HT1080 (cell line): ENCODE measurements at places on chromosomes 7 and 10.

DNA sequence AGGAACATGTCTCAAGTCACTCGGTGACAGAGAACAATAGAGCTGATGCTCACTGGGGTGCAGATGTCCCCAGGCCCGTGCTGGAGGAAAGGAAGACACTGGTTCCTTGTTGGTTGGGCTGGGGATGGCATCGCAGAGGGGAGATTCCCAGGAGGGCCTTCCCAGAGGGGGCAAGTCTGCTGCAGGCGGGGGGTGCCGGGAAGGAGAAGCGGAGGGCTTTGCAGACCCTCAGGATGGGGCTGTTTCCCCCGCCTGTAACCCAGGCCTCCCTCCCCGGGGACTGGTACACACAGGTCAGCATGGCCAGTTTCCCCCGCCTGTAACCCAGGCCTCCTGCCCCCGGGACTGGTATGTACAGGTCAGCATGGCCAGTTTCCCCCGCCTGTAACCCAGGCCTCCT, 283.8 kb downstream of the DNAJB6 start:
- DNase-seq, result no peak

DNA sequence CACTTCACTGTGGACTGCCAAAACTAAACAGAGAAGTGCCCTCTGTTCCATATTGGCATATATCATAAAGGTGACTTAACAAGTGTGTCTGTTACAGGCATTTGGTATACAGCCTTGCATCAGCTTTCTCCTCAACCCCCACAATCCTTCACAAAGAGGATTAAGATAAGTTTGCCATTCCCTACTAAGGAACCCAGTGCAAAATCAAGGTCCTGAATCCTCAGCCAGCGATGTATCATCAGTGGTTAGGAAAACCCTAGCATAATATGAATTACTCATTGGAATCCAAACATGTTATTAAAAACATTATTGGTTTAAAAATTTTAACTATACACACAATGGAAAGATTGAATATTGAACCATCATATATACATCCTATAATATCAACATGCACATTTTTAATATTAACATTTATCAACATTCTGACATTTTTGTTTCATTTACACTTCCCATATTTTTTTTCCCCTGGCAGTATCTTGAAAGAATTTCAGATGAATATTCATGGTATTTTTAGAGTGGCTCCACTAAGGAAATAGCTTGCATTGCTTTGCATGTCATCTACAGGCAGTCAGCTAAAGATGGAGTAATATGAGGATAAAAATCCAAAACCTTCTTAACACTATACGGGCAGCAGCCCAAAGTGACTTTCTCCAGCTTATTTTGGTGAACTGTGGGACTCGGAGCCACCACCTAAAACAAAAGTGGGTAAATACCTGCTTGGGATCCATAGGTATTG, 215.6 kb upstream of the CHRM2 start:
- no peak for DNase-seq

DNA sequence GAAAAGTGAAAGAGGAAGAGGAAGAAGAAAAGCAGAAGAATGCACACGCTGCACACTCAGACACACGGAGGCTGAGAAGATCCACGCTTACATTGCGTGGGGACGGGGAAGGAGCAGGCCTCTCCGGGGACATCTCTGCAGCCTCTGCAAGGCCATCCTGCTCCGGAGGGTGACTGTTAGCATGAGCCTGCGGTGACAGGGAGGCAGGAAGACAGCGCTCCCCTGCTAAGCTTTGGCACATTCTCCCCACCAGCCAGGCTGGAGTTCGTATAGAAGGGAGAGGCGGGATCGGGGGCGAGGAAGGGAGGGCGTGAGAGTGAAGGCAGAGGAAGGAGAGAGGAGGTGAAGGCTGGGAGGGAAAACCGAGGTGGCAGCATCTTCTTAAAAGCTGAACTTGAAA, 366.0 kb upstream of the SHH start:
- no peak for DNase-seq

DNA sequence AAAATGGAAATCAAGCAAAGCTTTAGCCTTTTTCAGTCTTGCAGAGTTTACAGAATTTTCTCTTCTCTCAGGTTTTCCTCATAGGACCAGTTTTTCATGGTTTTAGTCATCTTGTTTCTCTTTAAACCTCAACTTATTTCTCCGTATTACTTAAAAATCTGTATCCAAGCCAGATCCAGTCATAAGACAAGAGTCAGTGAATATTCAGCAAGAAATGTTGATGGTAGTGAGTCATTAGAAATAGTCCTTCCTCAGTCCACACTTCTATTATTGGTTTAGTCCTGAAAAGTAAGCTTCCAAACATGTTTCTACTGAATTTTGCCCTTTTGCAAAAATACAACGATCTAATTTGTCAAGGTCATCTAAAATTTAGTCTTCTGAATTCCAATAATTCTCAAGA, 107.0 kb downstream of the VIM start:
- DNase-seq, result peak; percentile 56

GRCh38 chr10:91799612-91799975, 1.4 kb downstream of the TNKS2 start:
- peak; percentile 28 for DNase-seq

GRCh38 chr10:103111031-103111917, 81.8 kb downstream of the NT5C2 start:
- DNase-seq, result no peak

DNA sequence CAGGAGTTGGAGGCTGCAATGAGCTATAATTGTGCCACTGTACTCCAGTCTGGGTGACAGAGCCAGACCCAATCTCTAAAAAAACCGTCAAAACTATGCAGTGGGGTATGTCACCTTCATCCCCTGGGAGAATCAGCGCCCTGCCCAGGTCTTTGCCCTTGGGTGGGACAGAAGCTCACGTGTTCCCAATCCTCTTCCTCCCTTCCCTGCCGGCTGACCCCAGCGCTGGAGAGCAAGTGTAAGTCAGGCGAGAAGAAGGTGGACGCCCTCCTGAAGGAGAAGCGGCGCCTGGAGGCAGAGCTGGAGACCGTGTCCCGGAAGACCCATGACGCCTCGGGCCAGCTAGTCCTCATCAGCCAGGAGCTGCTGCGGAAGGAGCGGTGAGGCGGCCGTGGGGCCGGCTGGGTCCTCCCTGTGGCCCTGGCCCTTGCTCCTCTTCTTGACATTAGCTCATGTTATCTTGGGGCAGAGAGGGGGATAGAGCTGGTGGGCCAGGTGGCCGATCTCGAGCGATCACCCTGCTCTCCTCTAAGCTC, 64.8 kb upstream of the GTF2IRD1 start:
- DNase-seq, result no peak

DNA sequence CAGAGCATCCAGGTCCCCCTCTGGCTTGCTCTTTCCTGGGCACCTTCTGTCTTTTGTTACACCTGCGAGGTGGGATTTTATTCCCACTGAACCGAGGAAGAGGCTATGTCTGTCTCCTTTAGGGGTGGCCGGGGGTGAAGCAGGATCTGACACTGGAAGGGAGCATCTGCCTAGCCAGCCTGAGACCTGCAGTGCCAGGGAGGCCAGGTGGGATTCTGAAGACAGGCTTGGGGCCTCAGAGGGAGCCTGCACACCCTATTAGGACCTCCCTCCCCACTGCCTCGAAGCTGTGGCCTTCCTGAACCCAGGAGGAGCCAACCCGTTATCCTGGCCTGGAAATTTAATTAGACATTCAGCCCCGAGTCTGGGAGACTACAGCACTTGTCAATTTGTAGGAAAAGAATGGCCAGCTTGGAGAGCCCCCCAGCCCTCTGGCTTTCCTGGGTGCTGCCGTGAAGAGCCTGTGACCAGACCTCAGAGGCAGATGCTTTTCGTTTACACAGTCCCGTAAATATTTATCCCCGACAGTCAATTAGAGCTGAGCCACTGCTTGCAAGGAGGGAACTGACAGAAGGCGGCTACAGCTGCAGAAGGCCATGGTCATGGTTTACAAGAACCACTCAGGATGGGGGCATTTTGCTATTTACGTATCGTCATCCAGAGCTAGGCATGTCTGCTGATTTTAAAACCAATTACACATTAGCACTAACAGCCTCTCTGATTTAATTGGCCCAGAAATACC, 19.7 kb downstream of the CHAT start:
- no peak for DNase-seq

- DNase-seq, result no peak
Measured at GRCh38 chr10:3760083-3760482, 24.9 kb downstream of the KLF6 start.

DNA sequence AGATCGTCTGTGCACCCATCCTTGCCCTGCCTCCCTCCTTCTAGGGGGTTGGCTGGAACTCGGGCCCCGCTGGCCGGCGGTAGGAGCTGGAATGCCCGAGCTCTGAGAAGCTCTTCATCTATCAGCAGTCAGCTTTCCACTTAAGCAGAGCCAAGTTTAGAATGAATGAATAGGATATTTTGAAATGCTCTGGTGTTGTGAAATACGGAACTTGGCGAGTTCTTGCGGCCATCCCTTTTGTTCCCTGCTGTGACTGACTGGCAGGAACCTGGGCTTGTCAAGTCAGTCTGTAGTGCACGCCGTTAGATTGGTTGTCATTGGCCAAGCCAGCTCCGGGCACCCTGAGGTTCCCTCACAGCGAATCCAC, 33.3 kb downstream of the FOXK1 start:
- DNase-seq, result no peak

DNA sequence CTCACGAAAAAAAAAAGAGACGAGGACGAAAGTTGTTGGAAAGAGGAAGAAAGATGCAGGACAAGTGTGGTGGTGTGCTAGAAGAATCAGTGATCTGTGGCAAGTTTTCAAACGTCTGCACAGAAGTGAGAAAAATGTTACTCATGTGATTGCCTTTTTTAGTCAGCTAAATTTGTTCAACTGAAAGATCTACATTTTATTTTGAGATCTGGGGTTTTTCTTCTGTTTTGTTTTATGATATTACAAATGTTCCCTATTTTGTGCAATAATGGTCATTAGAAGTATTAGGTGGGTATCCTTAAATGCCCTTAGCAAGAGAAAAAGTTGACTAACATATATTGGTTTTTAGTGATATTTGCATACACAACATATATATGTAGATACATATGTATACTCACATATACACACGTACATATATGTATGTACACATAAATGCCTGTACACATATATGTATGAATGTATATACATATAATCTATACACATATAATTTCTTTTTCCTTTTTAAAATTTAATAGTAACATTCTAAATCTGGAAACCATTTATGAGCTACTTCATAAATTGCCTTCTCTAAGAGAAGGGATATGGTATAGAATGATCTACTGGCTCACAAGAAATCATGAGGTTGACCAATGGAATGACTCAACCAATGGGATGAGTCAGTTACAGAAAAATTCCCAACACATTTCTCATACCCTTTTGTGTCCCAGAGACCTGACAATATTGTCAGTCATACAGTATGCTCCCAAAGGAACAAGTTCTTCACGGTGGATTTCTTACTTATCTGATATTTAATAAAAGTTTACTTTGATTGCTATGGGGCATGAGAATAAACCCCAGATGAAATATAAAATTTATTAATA, 38.4 kb downstream of the SLC39A12 start:
- peak; percentile 97 for DNase-seq

GRCh38 chr10:124105594-124105993, 12.2 kb upstream of the CHST15 start:
- no peak for DNase-seq

DNA sequence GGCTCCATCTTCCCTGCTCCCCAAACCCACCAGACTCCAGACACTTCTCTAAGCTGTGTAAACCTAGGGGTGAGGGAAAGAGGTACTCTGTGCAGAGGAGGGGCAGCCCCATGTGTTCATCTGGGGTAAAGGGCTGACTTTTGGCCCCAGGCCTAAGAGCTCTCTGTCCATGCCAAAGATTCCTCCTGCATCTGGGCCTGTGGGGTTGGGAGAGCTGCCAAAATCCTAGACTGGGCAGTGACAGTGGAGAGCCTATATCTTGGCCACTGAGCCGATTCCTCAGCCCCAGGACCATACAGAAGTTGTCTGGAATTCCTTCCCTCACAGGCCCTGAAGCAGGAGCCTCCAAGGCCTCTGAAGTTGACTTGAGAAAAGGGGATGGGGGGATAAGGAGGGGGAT, 25.3 kb upstream of the LEP start:
- DNase-seq, result no peak

DNA sequence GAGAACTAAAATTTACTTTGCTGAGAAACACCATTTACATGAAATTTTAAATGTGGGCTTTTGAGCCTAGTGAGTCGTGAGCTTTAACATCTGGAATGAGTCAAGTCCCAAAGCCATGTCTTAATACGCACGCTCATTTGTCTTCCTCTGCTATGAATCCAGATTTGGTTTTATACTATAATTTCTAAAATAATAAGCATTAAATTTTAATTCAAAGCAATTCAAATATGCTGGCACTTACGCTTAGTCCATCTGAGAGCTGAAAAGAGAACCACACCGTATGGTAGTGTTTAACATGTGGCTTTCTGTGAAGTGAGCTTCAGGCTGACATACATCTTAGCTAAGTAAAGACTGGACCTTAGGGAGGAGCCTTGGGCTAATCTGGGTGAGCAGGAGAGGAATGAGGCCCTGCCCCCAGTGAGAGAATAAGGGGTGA, 52.2 kb downstream of the CUBN start:
- no peak for DNase-seq

GRCh38 chr10:7625009-7625408, 41.8 kb downstream of the ITIH5 start:
- no peak for DNase-seq

GRCh38 chr7:121352323-121352722, 23.5 kb downstream of the WNT16 start:
- no peak for DNase-seq

GRCh38 chr7:37686556-37687345, 3.2 kb downstream of the GPR141 start:
- DNase-seq, result no peak

DNA sequence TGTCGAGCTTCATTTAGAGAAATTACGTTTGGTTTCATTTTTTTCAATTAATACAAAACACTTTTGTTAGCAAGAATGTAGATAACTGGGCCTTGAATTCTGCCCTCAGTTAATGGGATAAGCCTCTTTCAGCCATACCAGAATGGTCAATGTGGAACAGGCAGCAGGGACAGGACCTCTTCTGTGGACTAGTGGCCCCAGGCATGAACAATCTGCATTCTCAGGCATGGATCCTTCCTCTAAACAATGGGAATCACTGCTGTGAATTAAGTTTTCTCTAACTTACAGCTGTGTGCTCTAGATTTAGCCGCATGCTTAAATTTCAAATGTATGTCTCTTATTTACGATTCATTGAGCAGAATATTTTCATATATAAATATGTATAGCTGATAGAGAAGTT, 237.7 kb upstream of the PRKCQ start:
- DNase-seq, result no peak

GRCh38 chr7:123131140-123131539, 68.6 kb downstream of the SLC13A1 start:
- no peak for DNase-seq

DNA sequence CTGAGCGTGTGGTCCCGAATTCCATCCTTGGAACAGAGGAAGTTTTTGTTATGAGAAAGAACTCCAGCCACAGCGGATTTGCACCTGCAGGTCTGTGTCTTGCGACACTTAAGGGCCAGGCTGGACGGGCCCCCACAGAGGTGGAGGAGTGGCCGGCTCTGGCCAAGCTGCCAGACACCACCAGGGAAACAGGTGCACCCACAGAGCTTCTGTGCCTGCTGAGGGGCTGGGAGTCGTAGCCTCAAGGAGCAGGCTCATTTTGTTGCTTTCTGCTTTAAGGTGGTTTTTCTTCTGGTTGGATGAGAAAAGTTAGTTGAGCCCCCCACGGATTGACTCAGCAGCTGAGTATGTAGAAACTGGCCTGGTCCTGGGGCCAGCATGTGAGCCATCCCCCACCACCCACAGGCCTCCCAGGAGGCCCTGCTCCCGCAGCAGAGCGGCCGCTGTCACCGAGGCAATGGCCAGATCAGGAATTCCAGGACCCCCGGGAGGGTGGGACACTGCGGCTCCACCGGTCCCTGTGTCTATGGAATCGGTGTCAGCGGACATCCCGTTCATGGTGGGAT, 41.9 kb downstream of the NKX6-2 start:
- DNase-seq, result no peak
